ENCODE measurements at places on chromosomes 11 and 22. TPM values are rescaled to one million over a fixed set of nuclear protein-coding genes. Genes with fewer than 3 reads are reported as not detected.
A peak's percentile ranks its signal among the peaks of the same experiment; 100 is the strongest.

DNA sequence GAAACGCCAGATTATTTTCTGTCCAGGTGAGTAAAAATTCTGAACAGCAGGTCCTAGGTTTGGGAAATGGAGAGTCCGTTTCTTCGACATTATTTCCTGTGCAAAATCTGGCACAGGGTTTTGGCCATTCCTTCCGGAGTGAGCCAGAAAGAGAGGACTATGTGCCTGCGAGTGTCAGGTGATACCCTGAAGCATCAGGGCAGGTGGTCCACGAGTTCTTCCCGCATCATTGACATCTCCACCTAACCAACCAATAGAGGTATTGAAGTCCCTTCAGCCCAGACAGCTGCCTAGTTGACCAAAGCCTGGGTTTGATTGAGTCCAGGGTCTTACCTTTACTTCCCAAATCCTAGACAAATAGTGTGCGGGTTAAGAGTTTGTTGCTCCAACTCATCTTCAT, 808 bp downstream of the SNAP29 start:
- peak; percentile 18 for DNase-seq

DNA sequence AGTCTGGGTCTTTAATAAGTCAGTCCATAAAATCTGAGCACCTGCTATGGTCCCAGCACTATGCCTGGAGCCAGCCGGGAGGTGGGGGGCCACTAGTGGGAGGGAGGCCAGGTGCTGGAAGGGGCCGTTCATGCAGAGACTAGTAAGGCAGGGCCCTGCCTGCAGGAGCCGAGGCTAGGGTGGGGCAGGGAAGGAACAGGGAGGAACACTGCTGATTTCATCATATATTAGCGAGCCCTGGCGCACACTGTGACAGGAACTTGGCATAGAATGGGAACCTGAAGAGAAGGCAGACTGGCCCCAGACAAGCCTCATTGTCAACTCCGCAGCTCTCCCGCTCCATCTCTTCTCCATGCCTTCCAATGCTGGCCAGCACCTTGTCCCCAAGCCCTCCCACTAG, 7.1 kb downstream of the VSIG10L2 start:
- no peak for DNase-seq

DNA sequence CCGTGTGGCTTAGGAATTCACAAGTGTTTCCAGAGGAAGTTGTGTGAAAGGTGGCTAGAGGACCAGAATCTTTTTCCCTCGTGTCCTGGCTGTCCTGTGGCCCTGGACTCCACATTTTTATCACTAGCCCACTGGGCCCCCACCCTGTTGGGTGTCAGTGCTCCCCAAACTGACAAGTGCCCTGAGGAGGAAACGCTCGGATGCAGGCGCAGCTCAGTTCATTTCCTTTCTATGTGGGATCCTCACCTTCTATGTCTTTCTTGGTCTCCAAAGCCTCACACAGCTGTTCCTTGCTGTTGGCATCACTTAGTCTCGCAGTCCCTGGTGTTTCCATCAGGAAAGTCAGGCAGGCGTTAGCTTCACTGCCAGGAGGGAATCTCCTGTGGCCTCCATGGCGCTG, 68.0 kb upstream of the KCNQ1OT1 start:
- DNase-seq, result no peak

- no peak for DNase-seq
Observed at GRCh38 chr11:33664166-33664565, 36.5 kb downstream of the C11orf91 start.

GRCh38 chr11:932435-932834, 6.8 kb downstream of the AP2A2 start:
- no peak for DNase-seq

PGA5 gene
- total RNA-seq, result not detected

YPEL4 gene
- total RNA-seq, result 0.55 TPM

GRCh38 chr11:47981667-47982404, 1.5 kb downstream of the PTPRJ start:
- peak; percentile 41 for DNase-seq

DNA sequence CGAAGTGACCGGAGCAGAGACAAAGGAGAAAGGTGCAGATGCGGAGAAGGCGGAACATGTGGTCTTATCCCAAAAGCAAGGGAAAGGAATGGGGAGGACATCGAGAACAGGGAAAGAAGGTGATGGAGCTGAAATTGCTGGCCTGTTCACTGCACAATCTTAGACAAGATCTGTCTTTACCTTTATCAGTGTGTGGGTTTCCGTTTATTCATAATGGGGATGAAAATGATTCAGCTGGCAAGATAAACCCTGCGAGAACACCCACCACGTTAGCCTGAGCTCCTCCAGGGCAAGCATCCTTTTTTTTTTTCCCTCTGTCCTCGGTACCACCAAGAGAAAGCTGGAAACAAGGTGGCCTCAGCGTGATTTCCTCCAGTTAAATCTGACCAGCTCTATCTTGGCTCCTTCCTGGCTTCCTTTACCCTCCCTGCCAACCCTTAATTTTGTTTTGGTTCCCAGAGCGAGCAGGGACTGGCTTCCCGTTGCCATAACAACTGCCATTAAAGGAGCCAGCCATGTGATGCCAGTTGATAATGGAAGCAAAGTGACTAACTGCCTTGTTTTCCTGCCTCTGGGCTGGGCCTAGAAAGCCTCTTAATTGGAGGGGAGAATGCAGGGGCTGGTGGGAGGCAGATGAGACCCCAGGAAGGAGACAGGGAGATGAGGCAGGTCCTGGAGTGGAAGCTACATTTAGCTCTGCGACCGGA, 4.2 kb downstream of the SGSM1 start:
- no peak for DNase-seq

- DNase-seq, result no peak
Observed at GRCh38 chr11:21316591-21316990, 647.2 kb downstream of the NELL1 start.

GRAP2 gene
- not detected for total RNA-seq
